CD14-positive monocyte (primary cell): ENCODE measurements at places on chromosomes 3 and 15. TPM values are rescaled to one million over a fixed set of nuclear protein-coding genes. Genes with fewer than 3 reads are reported as not detected.

The LRRC49 gene
- polyA plus RNA-seq: 0.51 TPM

GRCh38 chr3:15452156-15452555, 24.8 kb downstream of the EAF1 start:
- DNase-seq: no peak
- no peak overlapping the region for H3K27ac ChIP-seq
- no peaks in the 10 kb centered on the region for H3K36me3 ChIP-seq
- H3K4me1 ChIP-seq: peaks cover 5% of the 10 kb centered on the region

DNA sequence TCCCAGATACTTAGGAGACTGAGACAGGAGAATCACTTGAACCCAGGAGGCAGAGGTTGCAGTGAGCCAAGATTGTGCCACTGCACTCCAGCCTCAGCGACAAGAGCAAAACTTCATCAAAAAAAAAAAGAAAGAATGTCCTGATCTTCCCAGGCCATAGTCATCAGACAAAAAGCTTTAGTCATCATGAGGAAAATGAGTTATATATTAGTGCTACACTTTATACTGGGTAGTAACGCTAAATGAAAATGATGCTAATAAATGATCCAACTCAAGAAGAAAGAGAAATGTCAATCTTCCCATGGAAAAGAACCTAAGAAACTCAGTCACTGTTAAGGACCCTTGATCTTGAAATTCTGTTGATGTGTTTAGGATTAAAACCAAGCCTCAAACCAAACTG, 26.3 kb upstream of the TRIM59 start:
- H3K27me3 ChIP-seq: no peaks in the 10 kb centered on the region
- H3K4me3 ChIP-seq: no peak overlapping the region
- H3K4me1 ChIP-seq: peaks cover 6% of the 10 kb centered on the region

DNA sequence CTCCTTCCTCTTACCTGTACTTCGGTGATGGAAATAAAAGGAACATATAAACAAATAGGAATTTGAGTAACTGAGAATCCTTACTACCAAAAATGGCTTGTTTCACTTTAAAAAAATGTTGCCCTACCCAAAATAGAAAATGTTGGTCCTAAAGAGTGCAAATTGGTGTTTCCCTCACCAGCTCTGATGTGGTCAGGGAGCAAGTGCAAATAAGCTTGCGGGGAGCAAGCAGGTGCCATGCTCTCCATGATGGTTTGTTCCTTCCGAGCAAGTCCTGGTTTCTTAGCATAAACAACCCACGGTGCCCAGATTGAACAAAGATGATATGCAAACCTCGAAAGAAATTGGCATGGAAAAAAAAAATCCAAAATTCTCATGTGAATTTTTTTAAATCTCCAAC, 68.8 kb downstream of the PGPEP1L start:
- no peak overlapping the region for H3K4me3 ChIP-seq
- H3K4me1 ChIP-seq: no peaks in the 10 kb centered on the region
- no peaks in the 10 kb centered on the region for H3K27me3 ChIP-seq
- no peak overlapping the region for H3K27ac ChIP-seq

The TTC21A gene
- 11.1 and 12.9 TPM in 2 replicates for polyA plus RNA-seq

DNA sequence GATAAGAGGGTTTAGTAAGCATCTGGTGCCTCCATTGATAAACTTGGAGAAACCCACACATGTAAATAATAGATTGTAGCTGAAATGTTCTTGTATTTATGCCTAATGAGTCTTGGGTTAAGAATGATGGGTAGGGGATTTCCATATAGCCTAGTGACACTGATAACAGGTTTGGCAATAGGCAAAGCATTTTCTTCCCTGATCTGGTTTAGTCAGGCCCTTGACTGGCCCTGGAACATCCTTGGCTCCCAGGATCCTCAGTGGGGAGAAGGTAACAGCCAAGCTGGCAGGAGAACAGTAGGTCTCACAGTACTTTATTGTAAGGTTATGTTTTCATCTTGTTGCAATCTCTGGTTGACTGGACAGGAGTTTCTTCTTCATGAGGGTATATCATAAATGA, 228.4 kb downstream of the DIPK2A start:
- H3K27ac ChIP-seq: no peak overlapping the region
- H3K4me3 ChIP-seq: no peak overlapping the region
- H3K4me1 ChIP-seq: no peaks in the 10 kb centered on the region

The CYP19A1 gene
- not detected for polyA plus RNA-seq

- no peaks in the 10 kb centered on the region for H3K27me3 ChIP-seq
- H3K4me3 ChIP-seq: no peak overlapping the region
- no peaks in the 10 kb centered on the region for H3K36me3 ChIP-seq
- no peak for DNase-seq
- no peak overlapping the region for H3K27ac ChIP-seq
Observed at GRCh38 chr15:71634820-71635560, 175.4 kb upstream of the NR2E3 start.

The DYNLT2B gene
- polyA plus RNA-seq: 2.5 TPM

GRCh38 chr15:100572362-100572983, 29.5 kb downstream of the LINS1 start:
- DNase-seq: peak; percentile 62
- no peaks in the 10 kb centered on the region for H3K4me1 ChIP-seq
- no peaks in the 10 kb centered on the region for H3K27me3 ChIP-seq
- H3K4me3 ChIP-seq: no peak overlapping the region
- peaks cover 62% of the 10 kb centered on the region for H3K36me3 ChIP-seq

GRCh38 chr3:44125246-44125645, 116.4 kb upstream of the TOPAZ1 start:
- no peaks in the 10 kb centered on the region for H3K4me1 ChIP-seq
- no peaks in the 10 kb centered on the region for H3K36me3 ChIP-seq
- DNase-seq: no peak
- H3K27me3 ChIP-seq: no peaks in the 10 kb centered on the region
- H3K27ac ChIP-seq: no peak overlapping the region

The ITIH3 gene
- not detected for polyA plus RNA-seq

- H3K4me1 ChIP-seq: peaks cover 8% of the 10 kb centered on the region
- no peak overlapping the region for H3K4me3 ChIP-seq
- H3K36me3 ChIP-seq: no peaks in the 10 kb centered on the region
- no peak overlapping the region for H3K27ac ChIP-seq
Observed at GRCh38 chr15:98609144-98609852, 39.0 kb upstream of the IGF1R start.

GRCh38 chr3:37689645-37690356, 171.9 kb upstream of the CTDSPL start:
- H3K4me1 ChIP-seq: no peaks in the 10 kb centered on the region
- no peak overlapping the region for H3K4me3 ChIP-seq
- H3K27ac ChIP-seq: no peak overlapping the region
- H3K27me3 ChIP-seq: no peaks in the 10 kb centered on the region
- no peak for DNase-seq

DNA sequence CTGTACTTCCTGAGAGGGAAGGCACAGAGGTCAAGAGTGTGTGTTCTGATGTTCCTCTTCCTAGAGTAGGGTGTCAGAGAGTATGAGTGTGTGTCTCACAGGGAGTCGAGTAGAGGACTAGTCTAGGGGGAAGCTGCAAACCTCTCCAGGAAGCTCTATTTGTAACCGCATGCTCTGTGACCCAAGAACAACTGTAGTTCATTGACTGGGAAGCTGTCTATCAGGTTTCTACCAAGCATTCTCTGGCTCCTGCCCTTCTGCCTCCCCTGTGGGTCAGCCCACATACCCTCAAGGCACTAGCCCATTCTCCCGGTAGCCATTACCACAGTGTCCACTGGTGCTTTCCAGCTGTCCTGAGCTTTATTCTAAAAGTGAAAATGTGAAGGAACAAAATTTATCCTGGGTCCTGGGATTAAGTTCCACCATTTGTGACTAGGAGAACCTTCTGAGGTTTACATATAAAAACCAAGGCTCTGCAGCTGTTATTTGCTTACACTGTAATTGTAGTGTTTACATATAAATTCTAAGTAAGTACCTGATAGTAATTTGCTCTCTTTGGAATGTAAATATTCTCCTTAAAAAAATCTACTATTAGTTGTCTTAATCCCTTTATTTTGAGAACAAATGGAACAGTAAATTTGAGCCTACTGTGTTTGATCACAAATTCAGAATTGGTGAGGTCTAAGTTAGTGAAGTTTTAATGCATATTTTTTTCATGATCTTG, 40.7 kb downstream of the MYRIP start:
- H3K27ac ChIP-seq: no peak overlapping the region
- no peaks in the 10 kb centered on the region for H3K36me3 ChIP-seq
- H3K27me3 ChIP-seq: no peaks in the 10 kb centered on the region
- DNase-seq: no peak
- H3K4me1 ChIP-seq: no peaks in the 10 kb centered on the region
- no peak overlapping the region for H3K4me3 ChIP-seq

GRCh38 chr3:169297214-169297613, 366.3 kb downstream of the MECOM start:
- H3K27me3 ChIP-seq: no peaks in the 10 kb centered on the region
- no peak overlapping the region for H3K27ac ChIP-seq
- DNase-seq: no peak
- no peak overlapping the region for H3K4me3 ChIP-seq
- no peaks in the 10 kb centered on the region for H3K4me1 ChIP-seq

DNA sequence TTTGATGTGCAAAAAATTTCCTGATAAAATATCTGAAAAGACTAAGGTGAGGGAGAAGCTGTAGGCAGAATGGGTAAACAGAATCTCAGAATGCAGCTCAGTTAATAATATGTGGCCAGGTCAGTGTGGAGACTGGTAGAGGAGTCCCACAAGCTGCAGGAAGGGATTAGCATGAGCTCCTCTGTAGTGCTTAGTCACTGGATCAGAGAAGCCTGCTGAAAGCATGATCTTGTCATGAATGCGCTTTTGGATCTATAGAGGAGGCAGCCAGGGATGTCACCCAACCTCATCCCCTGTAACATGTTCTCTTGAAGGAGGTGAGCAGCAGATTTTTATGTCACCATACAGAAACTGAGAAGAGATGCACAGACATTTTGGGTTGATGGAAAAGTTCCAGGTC, 1035.3 kb upstream of the GBE1 start:
- H3K4me3 ChIP-seq: no peak overlapping the region
- no peak for DNase-seq
- no peaks in the 10 kb centered on the region for H3K36me3 ChIP-seq
- no peaks in the 10 kb centered on the region for H3K4me1 ChIP-seq

DNA sequence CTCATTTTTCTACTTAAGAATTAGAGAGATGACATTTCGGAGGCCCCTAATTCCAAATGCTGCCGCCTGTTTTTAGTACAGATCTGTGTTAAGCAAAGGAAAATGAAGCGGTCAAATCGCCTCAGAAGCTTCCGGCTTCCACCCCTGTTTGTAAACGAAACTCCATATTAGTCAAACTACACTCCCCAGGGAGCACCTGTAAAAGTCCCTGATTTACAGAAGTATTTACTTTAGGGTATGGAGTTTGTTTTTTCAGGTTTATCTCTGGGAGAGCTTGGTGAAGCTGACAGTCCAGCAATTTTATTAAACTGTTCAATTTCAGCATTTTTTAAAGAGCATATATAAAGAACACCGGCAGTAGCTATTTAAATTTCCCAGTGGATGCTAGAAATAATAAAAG, 319.8 kb downstream of the FHIT start:
- no peak overlapping the region for H3K4me3 ChIP-seq
- H3K27ac ChIP-seq: no peak overlapping the region
- DNase-seq: no peak
- H3K36me3 ChIP-seq: no peaks in the 10 kb centered on the region
- no peaks in the 10 kb centered on the region for H3K4me1 ChIP-seq

- H3K4me1 ChIP-seq: no peaks in the 10 kb centered on the region
- H3K27me3 ChIP-seq: no peaks in the 10 kb centered on the region
- DNase-seq: no peak
- no peaks in the 10 kb centered on the region for H3K36me3 ChIP-seq
Observed at GRCh38 chr3:152823781-152824180, 11.2 kb upstream of the P2RY1 start.

GRCh38 chr15:81942157-81942556, 103.7 kb downstream of the MEX3B start:
- no peak overlapping the region for H3K4me3 ChIP-seq
- H3K4me1 ChIP-seq: no peaks in the 10 kb centered on the region
- H3K36me3 ChIP-seq: no peaks in the 10 kb centered on the region
- no peak for DNase-seq

GRCh38 chr3:150783920-150784746, 21.2 kb upstream of the SIAH2 start:
- no peak overlapping the region for H3K4me3 ChIP-seq
- H3K27ac ChIP-seq: no peak overlapping the region
- H3K27me3 ChIP-seq: peaks cover 3% of the 10 kb centered on the region
- no peaks in the 10 kb centered on the region for H3K4me1 ChIP-seq
- no peaks in the 10 kb centered on the region for H3K36me3 ChIP-seq

GRCh38 chr3:68019876-68020275, 365.5 kb upstream of the SUCLG2 start:
- no peak overlapping the region for H3K27ac ChIP-seq
- H3K4me3 ChIP-seq: no peak overlapping the region
- no peaks in the 10 kb centered on the region for H3K36me3 ChIP-seq
- DNase-seq: no peak
- H3K27me3 ChIP-seq: no peaks in the 10 kb centered on the region

The ATP13A4 gene
- polyA plus RNA-seq: 0.19 TPM

- H3K27me3 ChIP-seq: no peaks in the 10 kb centered on the region
- H3K36me3 ChIP-seq: no peaks in the 10 kb centered on the region
- no peak overlapping the region for H3K27ac ChIP-seq
- DNase-seq: no peak
Observed at GRCh38 chr15:66715720-66716655, 14.0 kb downstream of the SMAD6 start.

GRCh38 chr3:61460636-61461035, 100.7 kb upstream of the PTPRG start:
- no peaks in the 10 kb centered on the region for H3K4me1 ChIP-seq
- H3K4me3 ChIP-seq: no peak overlapping the region
- H3K36me3 ChIP-seq: no peaks in the 10 kb centered on the region
- no peak overlapping the region for H3K27ac ChIP-seq
- DNase-seq: no peak

DNA sequence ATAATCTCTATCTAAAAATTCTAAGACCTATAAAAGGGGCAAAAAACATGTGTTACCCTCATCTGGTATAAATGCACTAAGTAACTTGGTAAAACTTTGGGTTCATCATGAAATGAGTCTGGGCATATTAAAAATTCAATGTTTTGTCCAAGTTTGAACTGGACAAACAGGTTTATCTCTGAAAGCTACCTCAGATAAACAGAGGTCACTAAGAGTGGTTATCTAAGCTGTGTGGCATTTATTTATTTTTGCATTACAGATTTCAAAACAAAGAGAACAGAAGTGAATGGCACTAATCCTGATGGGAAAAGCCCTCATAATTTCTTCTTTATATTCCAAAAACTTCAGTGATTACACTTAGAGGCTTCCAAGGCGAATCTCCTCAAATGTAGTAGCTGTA, 235.2 kb downstream of the RORA start:
- no peaks in the 10 kb centered on the region for H3K27me3 ChIP-seq
- no peak for DNase-seq
- peaks cover 10% of the 10 kb centered on the region for H3K4me1 ChIP-seq
